Hematopoietic multipotent progenitor cell treated with erythropoietin and hydrocortisone succinate and interleukin-3 and kit ligand, for 8 days (in vitro differentiated cells): ENCODE measurements at places on chromosomes 3 and 15.

- no peak for DNase-seq
These were observed 120.0 kb downstream of the EEFSEC start for GRCh38 chr3:128273109-128273840.

- peak; percentile 51 for DNase-seq
These were observed 1.1 kb downstream of the FAM240A start for GRCh38 chr3:46613313-46614005.

- DNase-seq, result no peak
These were observed 12.4 kb upstream of the CPNE4 start for GRCh38 chr3:132047209-132047608.

DNA sequence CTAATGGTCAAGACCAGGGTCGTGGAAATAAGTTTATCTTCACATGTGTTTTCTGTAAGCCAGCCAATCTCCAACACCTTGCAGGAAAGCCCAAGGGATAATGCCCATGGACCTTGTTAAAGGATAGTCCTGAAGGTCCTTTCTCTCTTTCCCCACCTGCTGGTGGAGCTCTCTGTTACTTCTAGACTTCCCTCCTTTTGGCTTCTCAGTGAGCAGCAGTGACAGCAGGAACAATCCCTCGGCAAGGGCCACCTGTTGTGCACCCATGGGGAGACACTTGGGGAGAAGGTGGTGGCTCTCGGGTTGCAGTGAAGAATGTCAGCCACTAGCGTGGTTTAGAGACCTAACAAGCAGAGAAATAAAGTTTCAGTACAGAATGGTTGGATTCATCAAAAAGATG is 84.0 kb upstream of the OSBPL11 start:
- peak; percentile 20 for DNase-seq

DNA sequence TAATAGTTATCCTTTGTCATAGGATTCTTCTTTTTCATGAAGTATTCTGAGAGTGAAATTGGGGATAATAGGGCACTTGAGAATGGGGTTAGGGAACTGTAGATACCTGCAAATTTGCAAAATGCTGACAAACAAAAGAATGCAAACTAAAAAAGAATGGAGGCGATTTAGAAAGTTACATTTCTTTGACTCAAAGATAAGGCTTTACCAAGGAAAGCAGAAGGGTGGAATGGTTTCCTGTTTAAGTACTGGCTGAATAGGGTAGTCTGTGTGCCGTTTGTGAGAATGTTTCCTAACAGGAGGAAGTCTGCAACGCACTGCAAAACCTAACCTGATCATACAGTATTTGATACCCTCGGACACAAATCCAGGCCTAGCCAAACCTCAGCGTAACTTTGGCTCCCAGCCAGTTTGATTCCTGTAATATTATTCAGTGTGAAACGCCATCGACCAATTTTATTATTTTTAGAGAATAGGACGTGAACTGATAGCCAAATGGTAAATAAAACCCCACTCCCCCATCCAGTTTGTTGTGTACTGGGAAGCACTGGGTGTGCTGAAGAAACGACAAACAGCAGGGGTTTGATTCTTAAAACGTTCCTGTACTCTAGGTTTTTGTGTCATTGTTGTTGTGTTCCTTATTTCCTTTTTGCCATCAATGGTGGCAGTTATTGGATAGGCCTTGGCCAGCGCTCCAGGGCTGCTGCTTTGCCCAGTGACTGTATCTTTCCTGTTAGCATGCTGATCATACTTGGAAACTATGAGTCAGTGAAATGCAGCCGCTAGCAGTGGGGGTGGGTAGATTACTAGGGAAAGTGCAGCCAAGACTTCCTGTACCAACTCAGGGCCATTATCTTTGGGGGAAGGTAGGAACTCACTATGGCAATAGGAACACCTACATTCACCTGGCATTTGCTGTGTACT is 148.0 kb upstream of the TBL1XR1 start:
- DNase-seq, result peak; percentile 96

DNA sequence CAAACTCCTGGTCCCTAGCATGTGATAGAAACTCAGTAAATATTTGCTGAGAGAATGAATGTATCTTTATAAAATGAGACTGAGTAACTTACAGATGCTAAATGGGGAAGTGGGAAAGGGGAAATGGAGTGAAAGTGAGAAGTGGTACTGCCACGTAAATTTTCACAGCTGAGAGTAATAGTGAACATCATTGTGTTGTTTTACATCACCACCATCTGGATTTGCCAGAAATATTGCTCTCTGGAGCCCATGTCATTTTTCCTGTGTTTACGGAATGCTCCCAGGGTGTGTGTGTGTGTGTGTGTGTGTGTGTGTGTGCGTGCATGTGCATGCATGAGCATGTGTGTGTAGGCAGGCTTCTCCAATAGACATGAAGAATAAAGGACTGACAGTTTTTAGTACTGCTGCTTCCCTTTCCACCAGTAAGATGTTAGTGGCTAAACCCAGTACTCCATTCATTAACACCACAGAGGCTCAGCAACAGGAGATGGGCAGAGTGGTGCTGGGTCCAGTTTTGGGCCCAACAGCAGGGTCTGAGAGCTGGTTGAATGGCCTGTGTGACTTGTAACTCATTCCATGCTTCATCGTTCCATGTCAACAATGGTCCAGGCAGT is 57.3 kb downstream of the DIPK2A start:
- DNase-seq, result no peak

DNA sequence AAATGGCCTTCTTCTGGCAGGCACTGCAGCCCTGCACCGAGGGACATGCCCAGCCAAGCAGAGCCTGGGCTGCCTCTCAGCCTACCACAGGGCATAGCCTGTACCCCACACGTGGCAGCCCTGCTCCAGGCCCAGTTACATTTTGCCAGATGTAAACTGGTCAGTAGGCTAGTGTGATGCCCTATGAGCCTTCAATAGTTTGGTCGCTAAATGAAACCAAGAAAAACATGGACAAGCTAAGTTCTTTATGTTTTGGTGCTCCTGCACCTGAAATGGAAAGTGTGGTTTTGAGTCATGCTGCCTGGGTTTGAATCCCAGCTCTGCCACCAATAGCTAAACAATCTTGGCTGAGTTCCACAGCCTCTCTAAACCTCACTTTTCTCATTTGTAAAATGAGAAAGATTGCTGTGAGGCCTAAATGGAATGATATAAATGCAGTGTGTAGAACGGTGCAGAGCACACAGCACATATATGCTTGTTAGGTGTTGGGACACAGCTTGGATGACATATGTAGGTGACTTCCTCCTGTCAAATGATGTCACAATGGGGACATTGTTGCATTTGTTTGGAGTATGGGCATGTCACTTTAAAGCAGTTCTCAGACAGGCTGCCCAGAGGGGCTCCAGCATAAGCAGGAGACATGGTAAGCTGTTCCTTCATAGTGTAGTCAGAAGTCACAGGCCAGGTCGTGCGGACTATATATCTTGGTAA is 57.4 kb downstream of the ZBTB38 start:
- no peak for DNase-seq

- no peak for DNase-seq
These were observed 207.5 kb downstream of the PDCD6IP start for GRCh38 chr3:34005886-34006285.

- DNase-seq, result no peak
These were observed 18.0 kb downstream of the BTLA start for GRCh38 chr3:112481302-112481721.

GRCh38 chr3:14549256-14549919 is 9.2 kb upstream of the GRIP2 start:
- peak; percentile 18 for DNase-seq

- DNase-seq, result no peak
These were observed 31.0 kb upstream of the THBS1 start for GRCh38 chr15:39549912-39550311.

DNA sequence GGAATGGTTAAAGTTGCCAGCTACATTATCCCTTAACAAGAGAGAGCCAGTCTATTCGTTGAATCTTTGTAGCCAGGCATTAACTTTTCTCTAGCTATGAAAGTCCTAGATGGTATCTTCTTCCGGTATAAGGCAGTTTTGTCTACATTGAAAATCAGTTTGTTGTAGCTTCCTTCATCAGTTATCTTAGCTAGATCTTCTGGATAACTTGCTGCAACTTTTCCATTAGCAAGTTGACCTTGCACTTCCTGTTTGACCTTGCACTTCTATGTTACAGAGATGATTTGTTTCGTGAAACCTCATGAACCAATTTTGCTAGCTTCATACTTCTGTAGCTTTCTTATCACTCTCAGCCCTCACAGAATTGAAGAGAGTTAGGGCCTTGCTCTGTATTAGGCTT is 24.1 kb downstream of the TOPAZ1 start:
- no peak for DNase-seq

GRCh38 chr3:150243466-150243865 is 164.6 kb upstream of the TSC22D2 start:
- DNase-seq, result no peak

GRCh38 chr3:106423321-106424225 is 554.8 kb upstream of the CBLB start:
- no peak for DNase-seq

DNA sequence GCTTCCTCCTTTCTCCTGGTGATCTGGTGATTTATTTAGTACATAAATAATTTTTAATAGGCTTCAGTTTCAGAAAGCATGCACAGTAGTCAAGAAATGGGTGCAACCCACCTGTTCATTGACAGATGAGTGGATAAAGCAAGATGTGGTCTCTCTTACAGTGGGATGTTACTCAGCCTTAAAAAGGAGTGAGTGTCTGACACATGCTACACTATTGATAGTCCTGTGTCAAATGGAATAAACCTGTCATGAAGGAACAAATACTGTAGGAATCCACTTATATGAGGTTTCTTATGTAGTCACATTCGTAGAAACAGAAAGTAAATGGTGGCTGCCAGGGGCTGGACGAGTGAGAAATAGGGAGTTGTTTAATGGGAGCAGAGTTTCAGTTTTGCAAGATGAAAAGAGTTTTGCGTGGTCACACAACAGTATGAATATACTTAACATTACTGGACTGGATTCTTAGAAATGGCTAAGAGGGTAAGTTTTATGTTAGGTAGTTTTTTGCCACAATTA is 56.0 kb upstream of the PPARG start:
- DNase-seq, result no peak

GRCh38 chr3:156483961-156484787 is 70.7 kb downstream of the SSR3 start:
- DNase-seq, result peak; percentile 6

- DNase-seq, result peak; percentile 46
These were observed 16.3 kb upstream of the SMAD6 start for GRCh38 chr15:66685638-66686150.

- DNase-seq, result peak; percentile 41
These were observed 41.0 kb downstream of the BHLHE40 start for GRCh38 chr3:5020242-5020722.

- no peak for DNase-seq
These were observed 44.1 kb downstream of the STARD5 start for GRCh38 chr15:81279621-81280485.

- DNase-seq, result no peak
These were observed 301.6 kb upstream of the TRIM42 start for GRCh38 chr3:140376136-140376889.

DNA sequence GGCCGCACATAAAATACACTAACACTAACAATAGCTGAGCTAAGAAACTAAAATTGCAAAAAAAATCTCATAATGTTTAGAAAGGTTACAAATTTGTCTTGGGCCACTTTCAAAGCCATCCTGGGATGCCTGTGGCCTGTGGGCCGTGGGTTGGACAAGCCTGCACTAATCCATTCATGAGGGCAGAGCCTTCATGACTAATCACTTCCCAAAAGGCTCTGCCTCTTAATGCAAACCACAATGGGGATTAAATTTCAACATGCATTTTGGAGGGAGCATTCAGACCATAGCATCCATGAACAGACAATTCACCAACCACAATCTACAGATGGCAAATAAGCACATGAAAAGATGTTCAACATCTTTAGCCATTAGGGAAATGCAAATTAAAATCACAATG is 128.2 kb downstream of the SUCLG2 start:
- DNase-seq, result no peak

GRCh38 chr3:134376385-134376765 is 2.1 kb upstream of the AMOTL2 start:
- no peak for DNase-seq

DNA sequence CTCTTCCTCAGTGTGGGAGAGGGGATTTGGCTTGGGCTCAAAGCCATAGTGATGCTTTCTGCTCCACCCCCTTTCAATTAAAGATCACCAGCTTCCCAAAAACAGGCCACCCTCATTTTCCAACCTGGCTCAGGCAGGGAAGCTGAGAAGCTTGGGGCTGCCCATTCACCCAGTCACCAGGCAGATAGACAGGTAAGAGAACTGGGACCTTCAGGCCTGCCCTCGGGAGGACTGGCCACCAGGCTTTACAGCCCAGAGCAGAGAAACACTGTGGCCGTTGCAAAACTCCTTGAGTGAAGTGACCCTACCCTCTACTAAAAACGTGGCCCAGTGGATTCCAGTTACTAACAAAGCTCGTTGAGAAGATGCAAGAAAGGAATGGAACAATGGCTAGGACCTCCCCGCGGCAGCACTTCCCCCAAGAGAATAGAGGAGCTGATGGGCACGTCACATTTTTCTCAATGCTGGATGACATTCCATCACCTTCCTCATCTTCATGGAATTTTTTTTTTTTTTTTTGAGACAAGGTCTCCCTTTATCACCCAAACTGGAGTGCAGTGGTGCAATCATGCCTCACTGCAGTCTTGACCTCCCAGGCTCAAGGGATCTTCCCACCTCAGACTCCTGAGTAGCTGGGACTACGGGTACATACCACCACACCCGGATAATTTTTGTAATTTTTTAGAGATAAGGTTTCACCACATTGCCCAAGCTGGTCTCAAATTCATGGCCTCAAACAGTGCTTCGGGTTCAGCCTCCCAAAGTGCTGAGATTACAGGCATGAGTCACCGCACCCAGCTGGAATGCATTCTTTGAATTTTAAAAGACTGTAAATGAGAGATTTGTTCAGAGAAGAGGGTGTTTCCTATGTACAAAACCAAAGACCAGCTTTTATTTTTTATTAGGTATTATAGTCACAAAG is 37.9 kb downstream of the LIPC start:
- peak; percentile 37 for DNase-seq

GRCh38 chr3:138396752-138397410 is 37.5 kb upstream of the ESYT3 start:
- DNase-seq, result no peak

DNA sequence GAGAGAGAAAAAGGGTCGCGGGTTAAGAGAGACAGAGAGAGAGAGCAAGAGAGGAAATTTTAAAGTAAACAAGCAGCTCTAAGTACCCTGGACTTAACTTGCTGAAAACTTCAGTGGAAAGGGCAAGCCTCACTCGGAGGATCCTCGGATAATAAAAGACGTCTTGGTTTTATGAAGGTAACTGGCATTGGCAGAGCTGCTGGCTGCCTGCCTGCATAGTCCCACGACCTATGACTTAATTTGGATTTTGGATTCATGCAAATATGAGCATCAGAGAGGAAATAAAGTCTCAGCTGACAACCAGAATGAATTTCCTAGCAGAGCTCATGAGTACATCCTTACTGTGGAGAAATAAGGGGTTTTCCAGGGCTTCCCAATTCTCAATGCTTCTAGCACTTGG is 95.1 kb upstream of the PDZRN3 start:
- no peak for DNase-seq

GRCh38 chr15:98443526-98443925 is 204.8 kb upstream of the IGF1R start:
- DNase-seq, result no peak

DNA sequence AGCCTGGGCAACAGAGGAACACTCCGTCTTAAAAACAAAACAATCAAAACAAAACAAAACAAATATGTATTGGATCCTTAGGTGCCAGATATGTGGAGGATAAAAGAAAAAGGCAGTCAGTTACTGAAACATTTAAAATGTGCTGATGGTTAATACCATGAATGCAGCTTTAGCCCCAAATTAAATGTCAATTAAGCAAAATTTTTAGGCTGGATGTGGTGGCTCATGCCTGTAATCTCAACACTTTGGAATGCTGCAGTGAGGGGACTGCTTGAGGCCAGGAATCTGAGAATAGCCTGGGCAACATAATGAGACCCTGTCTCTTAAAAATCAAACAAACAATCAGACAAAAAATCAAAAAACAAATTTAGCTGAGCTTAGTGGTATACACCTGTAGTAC is 8.5 kb upstream of the CHMP2B start:
- DNase-seq, result no peak
